ENCODE measurements at places on chromosomes 3 and 15. TPM values are rescaled to one million over a fixed set of nuclear protein-coding genes. Genes with fewer than 3 reads are reported as not detected.

Gene FGF12
- total RNA-seq: not detected

Gene TM4SF1
- total RNA-seq: 0.29 TPM

Gene CLDN1
- 0.07 TPM for total RNA-seq

Gene SPINK8
- total RNA-seq: not detected

Gene DNAH1
- 30.1 TPM for total RNA-seq

Gene FSD2
- total RNA-seq: not detected

Gene PARP15
- total RNA-seq: 43.5 TPM

Gene ASB14
- total RNA-seq: not detected

Gene BMF
- 9.6 TPM for total RNA-seq

Gene RASGRP1
- 224 TPM for total RNA-seq

Gene IL5RA
- not detected for total RNA-seq

Gene MAPKBP1
- 44.7 TPM for total RNA-seq

Gene TRH
- not detected for total RNA-seq

Gene TMEM207
- total RNA-seq: not detected

Gene GOLGA6B
- not detected for total RNA-seq

Gene TGM4
- not detected for total RNA-seq

Gene ACAP2
- 71.5 TPM for total RNA-seq

Gene SECISBP2L
- 40.1 TPM for total RNA-seq
